ENCODE measurements at places on chromosomes 7 and 10.
A peak's percentile ranks its signal among the peaks of the same experiment; 100 is the strongest.

- no peak for DNase-seq
These were observed 133.7 kb downstream of the EGFR start for GRCh38 chr7:55152516-55152915.

GRCh38 chr10:73585327-73585726, 5.8 kb downstream of the USP54 start:
- no peak for DNase-seq

GRCh38 chr7:148871030-148871429, 13.1 kb downstream of the EZH2 start:
- no peak for DNase-seq

- no peak for DNase-seq
These were observed 218.4 kb downstream of the ADAM12 start for GRCh38 chr10:126169899-126170298.

DNA sequence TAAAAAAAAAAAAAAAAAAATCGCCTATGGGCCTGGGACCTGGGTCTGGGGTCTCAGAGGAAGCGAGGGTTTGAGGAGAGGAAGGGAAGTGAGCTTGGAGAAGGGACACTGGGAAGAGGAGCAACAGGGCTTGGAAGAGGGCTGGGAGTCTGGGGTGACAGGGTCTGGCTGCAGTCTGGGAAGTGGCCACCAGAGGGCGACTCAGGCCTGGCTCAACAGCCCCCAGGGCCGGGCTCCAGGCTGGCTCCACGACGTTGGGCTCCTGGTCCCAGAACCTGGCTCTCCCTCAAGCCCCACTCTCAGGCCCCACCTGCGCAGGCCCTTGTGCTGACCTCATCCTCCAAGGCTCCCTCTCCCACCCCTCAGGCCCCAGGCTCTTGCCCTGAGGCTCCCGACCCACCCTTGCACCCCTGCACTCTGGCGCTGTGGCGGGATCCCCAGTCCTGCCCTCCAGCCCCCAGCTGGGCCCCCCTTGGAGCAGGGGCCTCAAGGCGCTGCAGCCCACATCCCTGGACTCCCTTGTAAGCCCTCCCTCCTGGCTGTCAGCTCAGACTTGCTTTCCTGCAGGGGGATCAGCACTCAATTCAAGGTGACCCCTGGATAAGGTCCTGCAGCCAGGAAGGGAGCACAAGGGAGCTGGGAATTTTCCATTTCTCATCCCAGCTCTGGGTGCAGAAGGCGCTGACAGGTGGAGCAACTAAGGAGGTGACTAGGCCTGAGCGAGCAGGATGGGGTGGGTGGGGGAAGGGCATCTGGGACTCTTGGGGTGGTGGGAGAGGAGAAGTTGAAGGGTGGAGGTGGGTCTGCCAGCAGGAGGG, 5.4 kb upstream of the SPACDR start:
- DNase-seq, result peak; percentile 75

GRCh38 chr10:49601857-49602256, 8.3 kb upstream of the SLC18A3 start:
- DNase-seq, result no peak

- no peak for DNase-seq
These were observed 69.1 kb downstream of the VPS41 start for GRCh38 chr7:38839851-38840250.

GRCh38 chr10:79488336-79488735, 24.0 kb upstream of the EIF5AL1 start:
- no peak for DNase-seq

DNA sequence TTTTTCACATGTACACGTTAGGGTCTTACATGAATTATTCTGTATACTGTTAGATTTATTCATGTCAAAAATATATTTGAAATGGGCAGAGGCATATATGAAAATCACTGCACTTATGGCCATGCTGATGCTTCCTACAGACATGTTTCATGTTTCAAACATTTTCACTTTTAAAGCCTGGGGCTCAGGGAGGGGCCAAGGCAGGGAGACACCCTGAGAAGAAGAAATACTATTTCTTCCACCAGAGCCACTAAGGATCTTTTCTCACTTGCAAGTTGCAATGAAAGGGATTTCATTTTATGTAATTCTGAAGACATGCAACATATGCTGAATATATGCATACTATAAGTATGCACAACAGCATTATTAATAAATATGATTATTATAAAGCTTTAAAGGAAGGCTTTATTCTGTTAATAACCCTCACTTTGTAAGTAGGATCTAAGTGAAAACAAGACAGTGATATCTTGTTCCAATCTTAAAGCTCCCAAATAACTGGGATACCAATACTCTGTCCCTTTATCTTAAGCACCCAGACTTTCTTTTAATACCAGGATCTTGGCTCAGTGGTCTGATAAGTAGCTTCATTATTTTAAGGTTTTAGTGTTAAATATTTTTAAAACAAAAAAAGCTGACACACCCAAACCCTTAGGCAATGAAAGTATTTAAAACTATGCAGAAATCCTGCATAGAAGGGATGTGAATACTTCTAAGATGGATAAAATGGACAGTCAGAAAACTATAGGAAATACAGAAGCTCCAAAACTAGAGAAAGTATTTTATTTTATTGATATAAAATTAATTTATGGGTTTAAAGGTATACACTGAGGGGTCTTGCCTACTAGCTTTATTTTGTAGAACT, 148.0 kb downstream of the SNX13 start:
- DNase-seq, result no peak

DNA sequence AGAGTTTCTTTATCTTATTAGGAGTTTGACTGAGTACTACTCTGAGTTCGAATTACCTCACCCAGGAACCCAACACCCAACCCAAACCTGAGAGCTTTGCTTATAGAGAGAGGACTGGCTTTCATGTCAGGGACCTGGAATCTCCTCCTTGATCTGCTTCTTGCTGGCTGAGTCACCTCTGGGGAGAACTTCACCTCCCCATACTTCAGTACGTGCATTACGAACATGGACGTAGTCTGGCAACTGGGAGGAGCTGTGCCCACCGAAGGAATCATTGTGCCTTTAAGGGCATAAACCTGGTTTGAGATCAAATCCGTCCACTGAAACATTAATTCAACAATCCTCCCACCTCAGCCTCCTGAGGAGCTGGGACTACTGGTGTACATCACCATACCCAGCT, 12.2 kb upstream of the PSAP start:
- no peak for DNase-seq

DNA sequence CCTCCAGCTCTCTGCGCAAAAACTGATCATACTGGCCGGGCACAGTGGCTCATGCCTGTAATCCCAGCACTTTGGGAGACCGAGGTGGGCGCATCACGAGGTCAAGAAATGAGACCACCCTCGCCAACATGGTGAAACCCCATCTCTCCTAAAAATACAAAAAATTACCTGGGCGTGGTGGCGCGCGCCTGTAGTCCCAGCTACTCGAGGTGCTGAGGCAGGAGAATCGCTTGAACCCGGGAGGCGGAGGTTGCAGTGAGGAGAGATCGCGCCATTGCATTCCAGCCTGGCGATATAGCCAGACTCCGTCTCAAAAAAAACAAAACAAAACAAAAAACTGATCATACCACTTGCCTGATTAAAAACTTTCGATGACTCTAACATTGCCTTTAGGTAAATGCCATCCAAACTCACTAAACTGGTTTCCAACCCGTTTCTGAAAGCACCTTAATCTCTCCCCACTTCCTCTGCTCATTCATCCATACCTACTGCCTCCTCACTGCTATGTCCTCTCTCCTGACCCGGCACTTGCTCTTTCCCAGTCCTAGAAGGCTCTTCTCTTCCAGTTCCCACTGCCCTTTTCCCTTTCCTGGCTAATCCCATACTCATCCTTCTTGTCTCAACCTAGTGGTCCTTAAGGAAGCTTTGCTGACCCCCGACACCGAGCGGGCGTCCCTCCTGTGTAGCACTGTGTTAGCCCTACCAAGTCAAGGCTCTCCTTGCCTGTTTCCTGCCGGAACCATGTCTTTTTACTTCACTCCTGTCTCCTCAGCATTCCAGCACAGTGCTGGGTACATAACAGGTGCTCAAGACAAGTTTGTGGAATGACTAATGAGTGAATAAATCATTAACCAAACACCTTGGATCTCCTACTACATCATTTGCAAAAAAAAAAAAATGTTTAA, 686 bp upstream of the MIOS start:
- DNase-seq, result no peak

DNA sequence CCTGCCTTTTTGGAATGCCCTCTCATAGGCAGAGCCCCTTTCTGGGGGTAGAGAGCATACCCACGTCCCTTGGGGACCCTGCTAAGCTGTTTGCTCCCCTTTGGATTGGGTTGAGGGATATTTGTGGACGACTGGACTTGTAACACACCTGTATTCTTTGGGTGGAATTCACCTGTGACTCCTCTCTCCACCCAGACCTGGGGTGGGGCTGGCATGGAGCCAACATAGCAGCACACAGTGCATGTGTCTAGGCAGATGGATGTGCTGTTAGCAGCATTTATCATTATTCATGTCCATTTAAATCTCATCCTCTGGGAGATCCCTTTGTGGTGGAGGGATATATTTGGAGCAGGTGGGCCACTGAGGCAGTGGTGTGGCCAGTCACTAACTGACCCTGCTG, 51.0 kb downstream of the CDH23 start:
- no peak for DNase-seq

DNA sequence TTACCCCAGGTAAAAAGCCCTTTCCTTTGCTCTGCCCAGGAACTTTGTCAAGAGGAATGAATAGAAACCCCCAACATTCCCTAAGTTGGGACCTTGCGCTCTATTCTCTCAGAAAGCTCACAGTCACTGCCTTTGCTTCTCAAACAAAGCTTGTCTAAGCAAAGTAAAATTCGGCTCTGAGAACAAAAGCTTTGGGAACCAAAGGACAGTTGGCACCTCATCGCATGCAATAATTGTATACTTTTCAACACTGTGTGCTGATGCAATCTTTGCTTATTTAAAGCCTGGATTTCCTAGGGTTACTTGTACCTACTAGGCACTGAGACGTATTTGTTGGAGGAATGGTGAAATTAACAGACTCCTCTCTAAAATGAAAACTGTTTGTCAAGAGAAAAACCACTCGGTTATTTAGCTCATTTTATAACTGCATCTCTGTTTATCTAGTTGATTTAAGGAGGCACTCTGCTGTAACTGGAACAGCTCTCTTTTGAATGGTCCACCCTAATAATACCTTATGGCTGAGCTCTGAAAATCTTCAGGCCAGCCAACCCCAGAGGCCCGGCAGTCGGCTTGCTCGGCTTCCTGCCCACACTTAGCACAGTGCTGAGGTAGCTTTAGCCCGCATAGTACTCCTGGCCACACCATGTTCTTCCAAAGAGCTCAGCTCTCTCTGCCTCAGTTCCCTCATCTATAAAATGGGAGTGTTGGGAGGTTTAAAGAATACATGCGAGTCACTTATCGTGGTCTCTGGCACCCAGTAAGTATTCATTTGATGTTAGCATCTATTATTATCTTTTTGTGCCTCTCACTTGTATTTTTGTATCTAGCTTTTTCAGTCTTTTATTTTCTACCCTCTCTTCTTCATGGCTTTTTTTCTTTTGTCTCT, 80.2 kb upstream of the PRR15 start:
- DNase-seq, result no peak

GRCh38 chr7:52959336-52959735, 76.1 kb upstream of the POM121L12 start:
- DNase-seq, result no peak

DNA sequence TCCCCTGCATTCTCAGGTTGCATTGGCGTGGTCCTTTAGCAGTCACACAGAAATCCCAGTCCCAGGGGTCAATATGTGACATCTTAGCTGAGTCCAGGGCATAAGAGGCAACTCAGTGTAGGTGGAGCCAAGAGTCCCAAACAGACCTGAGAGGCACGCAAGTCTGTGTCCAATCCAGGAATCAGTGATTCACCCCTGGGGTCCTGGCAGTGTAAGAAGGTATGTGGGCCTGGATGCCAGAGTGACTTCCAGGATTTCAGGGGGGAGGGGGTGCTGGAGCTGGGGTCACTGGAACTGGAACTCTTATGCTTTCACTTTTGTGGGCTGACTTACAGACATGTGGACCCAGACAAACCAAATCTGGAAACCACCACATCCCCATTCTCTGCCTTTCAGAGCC, 26.8 kb downstream of the FRMPD2 start:
- no peak for DNase-seq

DNA sequence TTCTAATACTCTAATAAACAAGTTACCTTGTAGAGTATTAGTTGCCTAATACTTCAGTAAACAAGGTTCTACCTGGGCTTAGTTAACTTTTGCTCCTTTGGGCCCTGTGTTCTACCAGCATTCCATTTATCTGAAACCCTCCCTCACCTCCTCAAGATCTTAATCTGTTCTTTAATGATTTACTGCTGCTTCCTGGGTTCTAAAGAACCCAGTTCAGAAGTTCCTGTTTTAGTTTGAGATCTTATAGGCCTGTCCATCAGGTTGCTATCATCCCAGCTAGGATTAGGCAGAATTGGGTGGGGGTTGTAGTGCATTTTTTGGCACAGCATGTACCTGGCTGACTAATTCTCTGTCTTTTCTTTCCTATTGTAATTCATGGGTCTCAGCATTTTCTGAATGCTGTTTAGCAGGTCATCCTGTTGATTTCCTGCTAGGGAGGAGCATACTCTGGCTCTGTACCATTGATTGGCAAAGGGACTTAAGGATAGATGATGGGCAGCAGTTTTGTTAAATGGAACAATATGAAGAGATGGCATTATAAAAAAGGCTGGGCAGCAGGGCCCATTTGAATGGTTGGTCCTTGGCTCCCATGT, 53.7 kb upstream of the TMEM248 start:
- DNase-seq, result no peak

GRCh38 chr7:38744746-38745145, 113.6 kb upstream of the AMPH start:
- no peak for DNase-seq

All from stimulated activated CD8-positive, alpha-beta memory T cell treated with anti-CD3 and anti-CD28 coated beads, Interleukin-4, amount 100 ng/mL, for 1 hour (primary cell).